ENCODE measurements at places on chromosomes 13 and 19. TPM values are rescaled to one million over a fixed set of nuclear protein-coding genes. Genes with fewer than 3 reads are reported as not detected.

Gene KLK13
- 0.67 TPM for total RNA-seq

Gene SERPINE3
- not detected for total RNA-seq

Gene FBXO27
- total RNA-seq = 4.0 TPM

Gene SUPT20H
- total RNA-seq = 56.1 TPM

Gene FREM2
- 4.6 TPM for total RNA-seq

Gene BRCA2
- total RNA-seq = 8.5 TPM

Gene RNF113B
- total RNA-seq = not detected

Gene WTIP
- total RNA-seq = 17.6 TPM

Gene ZNF284
- 4.0 TPM for total RNA-seq

Data from endothelial cell (in vitro differentiated cells).